ENCODE measurements at places on chromosomes 4 and X. TPM values are rescaled to one million over a fixed set of nuclear protein-coding genes. Genes with fewer than 3 reads are reported as not detected.
A peak's percentile ranks its signal among the peaks of the same experiment; 100 is the strongest.

GRCh38 chr4:95640311-95640710, 91.5 kb upstream of the UNC5C start:
- no peak for DNase-seq

- no peak for DNase-seq
Observed at GRCh38 chr4:604131-604530, 21.2 kb upstream of the PDE6B start.

The TRIML1 gene
- not detected for total RNA-seq

The GAGE1 gene
- total RNA-seq: not detected

DNA sequence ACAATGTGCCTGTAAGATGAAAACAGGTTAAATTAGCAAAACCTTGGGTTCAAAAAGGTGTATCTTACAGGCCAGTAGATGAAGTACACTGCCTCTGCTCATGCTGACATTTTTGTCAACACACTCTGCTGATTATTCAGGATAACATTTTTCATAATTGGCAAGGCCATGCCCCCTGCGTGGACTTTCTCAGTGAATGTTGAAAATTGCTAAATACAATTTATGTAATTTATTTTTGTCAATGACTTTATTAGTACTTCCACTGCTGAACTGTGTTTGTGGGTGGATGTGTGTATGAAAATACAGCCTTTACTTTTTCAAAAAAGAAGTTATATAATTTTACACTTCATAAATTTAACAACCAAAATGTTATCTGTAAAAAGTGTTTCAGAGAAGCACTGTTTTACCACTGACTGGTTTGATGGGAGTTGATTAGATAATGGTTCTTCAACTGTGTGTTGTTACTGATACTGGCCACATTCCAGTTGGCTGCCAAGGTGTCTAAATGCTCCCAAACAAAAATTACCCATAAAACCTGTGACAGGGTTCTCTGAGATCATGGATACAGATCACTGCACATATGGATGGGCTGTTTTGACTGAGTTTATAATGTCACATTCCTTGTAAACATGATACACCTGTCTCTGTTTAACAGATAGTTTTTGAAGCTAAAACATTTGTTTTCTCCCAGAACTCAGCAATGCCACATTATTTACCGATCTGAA, 151.9 kb upstream of the SLC7A11 start:
- no peak for DNase-seq

DNA sequence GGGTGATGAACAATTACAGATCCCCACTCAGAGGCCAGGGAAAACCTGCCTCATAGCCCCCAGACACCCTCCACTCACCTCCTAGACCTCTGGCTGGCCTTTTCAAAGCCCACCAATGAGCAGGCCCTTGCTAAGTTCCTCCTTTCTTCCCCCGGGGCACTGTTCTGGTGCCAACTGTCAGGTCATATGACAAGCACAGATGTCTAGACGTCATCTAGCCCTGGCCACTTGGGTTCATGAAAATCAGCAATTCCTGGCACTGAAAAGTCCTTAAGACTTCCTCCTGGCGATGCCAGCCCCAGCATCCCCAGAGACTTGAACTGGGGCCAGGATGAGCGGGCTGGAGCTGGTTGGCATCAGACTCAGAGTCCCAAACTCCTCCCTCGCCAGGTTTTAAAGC, 115.6 kb upstream of the NALF2 start:
- no peak for DNase-seq

The SSX5 gene
- not detected for total RNA-seq

DNA sequence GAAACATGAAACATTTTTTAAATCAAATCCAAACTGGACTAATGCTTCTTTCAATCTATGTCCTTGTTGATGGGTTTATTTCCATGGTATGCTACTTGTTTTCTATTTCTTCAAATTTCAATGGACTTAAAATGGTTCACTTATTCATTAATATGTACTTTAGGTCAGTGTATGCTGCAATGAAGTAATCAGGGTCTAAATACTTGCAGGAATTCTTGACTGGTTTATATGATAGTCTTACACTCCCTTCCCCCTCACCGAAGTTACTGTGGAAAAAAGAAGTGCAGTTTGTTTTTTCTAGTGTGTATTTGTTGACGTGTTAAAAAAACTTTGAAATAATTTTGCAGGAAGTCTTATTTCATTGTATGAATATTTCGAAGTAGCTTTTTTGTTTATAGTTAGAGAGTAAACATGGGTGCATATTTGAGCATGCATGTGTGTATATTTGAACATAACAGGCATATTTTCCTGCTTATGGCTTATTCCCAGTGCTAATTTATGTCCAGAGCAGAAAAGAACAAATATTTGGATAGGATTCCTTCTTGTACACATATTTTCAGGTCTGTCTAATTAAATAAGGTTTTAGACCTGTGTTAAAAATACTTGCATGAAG, 65.0 kb downstream of the LIMCH1 start:
- DNase-seq: no peak

GRCh38 chrX:148632444-148632843, 132.0 kb downstream of the AFF2 start:
- no peak for DNase-seq

GRCh38 chrX:38500141-38500540, 61.2 kb upstream of the TSPAN7 start:
- no peak for DNase-seq

DNA sequence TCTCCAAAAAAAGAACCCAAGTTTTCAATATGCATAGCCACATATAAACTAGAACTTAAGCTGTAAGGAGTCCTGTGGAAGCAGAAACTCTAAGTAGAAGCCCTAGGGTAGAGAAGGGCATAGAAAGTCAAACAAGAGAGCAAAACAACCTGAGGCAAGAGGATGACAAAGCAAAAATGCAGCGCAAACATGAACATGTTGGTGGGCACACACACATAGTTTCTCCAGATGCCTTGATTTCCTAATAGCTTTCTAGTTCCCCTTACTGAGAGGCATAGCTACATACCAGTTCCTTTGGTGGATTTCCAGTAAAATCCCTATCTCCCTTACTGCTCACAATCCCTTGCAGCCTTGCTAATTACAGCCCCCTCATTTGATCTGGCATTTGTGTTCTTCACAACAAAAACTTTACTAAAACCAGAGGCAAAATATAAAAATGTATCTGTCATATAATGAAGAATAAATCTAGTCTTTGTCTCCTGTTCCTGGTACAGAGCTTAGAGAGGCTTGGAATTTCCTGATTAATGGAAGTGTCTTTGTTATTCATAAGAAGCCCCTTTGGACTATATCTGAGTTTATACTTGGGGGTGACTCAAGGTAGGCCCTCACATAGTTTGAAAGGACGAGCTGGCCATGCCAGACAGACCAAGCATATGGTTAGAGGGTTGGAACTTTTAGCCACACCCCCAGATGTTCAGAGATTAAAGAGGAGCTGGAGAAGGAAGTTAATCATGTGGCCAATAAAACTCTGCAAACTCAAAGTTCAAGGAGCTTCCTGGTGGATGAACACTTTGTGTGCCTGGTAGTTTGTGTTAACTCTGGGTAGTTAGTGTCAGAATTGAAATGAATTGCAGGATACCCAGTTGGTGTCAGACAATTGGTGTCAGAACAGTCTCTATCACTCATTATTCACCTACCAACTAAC, 52.7 kb upstream of the ZCCHC13 start:
- peak; percentile 51 for DNase-seq

The BDH2 gene
- total RNA-seq: 31.7 TPM

- no peak for DNase-seq
Observed at GRCh38 chr4:122997463-122998101, 75.2 kb upstream of the NUDT6 start.

GRCh38 chr4:89928838-89929237, 34.2 kb downstream of the MMRN1 start:
- DNase-seq: no peak

The RXFP1 gene
- not detected for total RNA-seq

The CCKAR gene
- not detected for total RNA-seq

The GAGE12J gene
- not detected for total RNA-seq

DNA sequence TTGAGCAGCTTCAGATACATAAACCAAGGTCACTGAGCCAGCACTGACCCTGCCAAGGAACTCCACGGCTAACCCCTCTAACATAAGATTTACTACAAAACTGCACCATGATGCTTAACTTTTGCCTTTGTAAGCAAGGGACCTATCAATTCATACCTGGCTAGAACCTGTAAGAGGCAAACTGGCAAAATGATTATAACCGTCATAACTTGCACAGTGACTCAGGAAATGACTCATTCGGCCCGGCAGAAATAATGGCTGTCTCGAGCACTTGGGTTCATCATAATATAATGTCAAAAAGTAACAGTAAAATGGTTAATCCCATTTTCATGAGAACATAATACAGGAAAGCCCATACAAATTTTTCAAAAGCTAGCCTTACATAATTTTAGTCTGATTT, 17.2 kb downstream of the RASGEF1B start:
- no peak for DNase-seq

The TLR3 gene
- total RNA-seq: 0.36 TPM

GRCh38 chr4:163558539-163559044, 64.1 kb downstream of the TMA16 start:
- DNase-seq: no peak

- no peak for DNase-seq
Observed at GRCh38 chr4:3836406-3836755, 70.2 kb downstream of the ADRA2C start.

GRCh38 chr4:136713140-136713539, 819.2 kb downstream of the PCDH18 start:
- DNase-seq: no peak

GRCh38 chrX:110420771-110421499, 62.3 kb downstream of the RTL9 start:
- DNase-seq: no peak

The USP17L21 gene
- total RNA-seq: not detected

- no peak for DNase-seq
Observed at GRCh38 chrX:109691277-109691676, 41.8 kb downstream of the ACSL4 start.

DNA sequence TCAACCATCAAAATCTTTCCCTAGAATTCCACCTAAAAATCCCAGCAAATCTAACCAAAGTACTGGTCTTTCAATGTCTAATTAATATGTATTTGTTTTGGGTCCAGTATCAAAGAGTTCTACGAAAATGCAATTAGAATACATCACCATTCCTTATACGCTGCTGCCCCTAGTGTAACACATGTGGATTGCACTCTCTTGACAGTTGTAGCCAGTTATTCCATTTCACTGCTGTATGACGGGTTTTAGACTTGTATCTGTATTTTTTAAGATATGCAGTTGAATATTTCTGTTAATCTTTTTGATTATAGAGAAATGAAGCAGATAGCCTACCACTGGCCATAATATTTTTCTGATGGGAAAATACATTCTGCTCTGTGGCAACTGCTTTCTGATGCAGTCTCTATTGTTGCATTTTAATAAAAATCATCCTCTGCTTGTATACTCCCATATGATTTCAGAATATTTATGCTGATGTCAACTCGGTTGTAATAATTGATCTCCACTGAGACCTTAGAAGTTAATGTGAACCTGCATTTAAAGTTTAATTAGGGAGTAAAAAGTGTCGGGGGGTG, 17.1 kb upstream of the PAGE2B start:
- peak; percentile 3 for DNase-seq

The TCEAL7 gene
- 17.5 TPM for total RNA-seq

DNA sequence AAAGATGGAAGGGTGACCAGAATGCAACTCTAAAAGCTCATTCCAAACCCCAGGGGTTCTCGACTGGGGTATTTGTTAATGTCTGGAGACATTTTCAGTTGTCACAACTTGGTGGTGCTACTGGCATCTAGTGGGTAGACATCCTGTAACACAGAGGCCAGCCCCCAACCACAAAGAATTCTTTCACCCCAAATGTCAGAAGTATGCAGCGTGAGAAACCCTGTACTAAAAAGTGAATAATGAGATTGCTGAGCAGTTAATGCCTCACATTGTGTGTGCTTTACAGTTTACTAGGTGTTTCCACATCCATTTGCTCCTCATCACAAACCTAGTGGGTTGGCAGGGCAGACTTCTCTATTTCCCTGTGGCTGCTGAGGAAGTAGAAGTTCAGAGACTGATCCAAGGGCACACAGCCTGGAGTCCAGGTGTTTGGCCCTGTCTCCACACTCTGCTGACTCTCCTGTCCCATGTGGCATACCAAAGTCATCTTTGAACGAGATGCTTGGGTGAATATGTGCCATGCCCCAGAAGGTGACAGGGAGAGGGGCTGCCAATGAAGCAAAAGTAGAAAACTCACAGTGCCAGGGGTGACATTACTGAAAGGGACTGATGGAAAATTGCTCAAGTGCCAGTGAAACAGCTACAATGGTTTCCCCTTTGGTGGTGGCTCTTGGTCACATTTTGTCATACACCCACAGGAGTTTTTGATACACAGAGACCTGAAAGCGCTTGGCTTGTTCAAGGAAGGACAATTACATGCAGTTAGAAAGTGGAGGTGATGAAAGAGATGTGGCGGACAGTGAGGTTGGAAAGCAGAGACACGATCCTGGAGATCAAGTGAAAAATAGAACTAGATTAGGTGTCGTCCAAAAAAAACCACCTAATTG, 10.1 kb upstream of the TMEM154 start:
- DNase-seq: no peak

The SLC25A53 gene
- 7.5 TPM for total RNA-seq

The CXXC4 gene
- total RNA-seq: not detected

DNA sequence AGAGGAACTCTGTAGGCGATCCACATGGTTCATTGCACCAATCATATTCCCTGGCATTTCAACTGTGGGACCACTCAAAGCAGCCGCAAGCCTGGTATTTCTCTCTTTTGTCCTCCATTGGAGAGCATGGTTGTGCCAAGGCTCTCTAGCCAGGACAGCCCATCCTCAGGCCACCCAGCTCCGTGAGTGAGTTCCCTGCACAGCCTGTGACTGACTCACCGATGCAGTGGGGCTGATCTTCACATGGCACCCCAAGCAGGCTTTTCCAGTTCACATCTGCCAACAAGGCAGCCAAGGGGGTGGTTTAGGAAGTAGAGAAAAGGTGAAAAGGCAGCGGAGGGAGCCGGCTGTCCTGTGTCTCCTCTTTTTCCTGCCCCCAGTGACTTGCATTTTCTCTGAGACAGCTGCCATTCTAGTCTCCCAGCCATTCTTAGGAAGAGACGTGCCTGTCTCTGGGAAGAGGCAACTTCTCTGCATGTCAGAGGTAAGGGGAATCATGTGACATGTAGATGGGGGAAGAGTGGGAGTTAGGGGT, 69.2 kb downstream of the MID1IP1 start:
- DNase-seq: no peak

The POLN gene
- total RNA-seq: 2.2 TPM

DNA sequence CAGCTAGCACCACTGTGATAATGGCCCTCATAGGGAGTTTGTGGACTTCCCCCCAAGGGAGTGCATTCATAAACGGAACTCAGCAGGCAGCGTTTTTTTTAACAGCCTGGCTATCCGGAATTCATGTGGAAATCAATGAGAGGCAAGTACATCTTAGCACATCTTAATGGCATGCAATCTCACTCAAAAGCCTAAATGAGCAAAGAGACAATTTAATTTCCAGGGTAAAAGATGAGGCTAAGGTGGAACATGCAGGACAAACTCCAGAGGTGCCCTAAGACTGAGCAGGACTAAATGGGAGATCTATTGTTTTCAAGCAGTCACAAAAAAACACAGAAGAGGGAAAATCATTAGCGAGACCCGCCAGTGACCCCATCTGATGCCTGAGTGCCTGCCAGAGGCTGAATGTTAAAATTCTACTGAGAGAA, 243.5 kb upstream of the KCNIP4 start:
- DNase-seq: no peak

The STOX2 gene
- total RNA-seq: not detected

All from HFFc6 (cell line).